ENCODE measurements at places on chromosomes 2 and 18.

- no peak for DNase-seq
Measured at GRCh38 chr2:144519597-144519933, 354 bp downstream of the ZEB2 start.

GRCh38 chr2:100539221-100539620, 23.6 kb upstream of the PDCL3 start:
- no peak for DNase-seq

GRCh38 chr2:5618271-5618670, 73.9 kb upstream of the SOX11 start:
- DNase-seq: no peak

- no peak for DNase-seq
Measured at GRCh38 chr2:14388724-14389123, 243.8 kb upstream of the LRATD1 start.

DNA sequence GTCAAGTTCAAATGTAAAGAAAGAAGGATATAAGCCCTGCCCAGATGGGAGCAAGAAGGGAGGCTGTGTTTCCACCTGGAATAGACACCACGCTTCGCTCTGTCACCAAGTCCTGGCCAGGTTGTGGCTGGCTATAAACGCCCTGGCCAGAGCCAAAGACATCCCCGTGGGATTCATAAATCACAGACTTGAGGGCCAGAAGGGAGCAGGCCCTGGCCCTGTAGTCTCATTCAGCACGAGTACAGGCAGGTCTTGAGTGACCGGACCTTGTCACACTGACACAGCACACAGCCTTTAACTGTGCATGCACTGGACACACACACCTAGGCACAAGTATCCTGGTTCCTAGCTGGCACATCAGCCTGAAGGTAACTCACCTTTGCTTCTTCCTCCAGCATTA, 94.5 kb upstream of the MGAT4A start:
- no peak for DNase-seq

DNA sequence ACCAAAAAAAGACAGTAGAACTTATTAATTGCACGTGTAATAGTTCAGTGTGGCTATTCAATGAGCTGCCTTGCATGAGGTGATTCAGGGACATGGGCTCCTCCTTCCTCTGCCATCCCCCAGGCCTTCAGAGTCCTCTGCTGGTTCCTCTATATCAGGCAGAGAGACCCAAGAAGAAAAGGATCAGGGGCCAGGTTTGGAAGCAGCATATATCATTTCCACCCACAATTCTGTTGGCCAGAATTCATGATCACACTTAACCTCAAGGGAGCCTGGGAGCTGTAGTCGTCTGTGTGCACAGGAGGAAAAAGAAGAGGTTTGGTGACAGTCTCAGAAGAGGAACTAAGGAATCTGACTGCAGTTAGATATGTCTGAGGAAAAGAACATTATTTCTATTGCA, 114.0 kb upstream of the GLS start:
- DNase-seq: no peak

DNA sequence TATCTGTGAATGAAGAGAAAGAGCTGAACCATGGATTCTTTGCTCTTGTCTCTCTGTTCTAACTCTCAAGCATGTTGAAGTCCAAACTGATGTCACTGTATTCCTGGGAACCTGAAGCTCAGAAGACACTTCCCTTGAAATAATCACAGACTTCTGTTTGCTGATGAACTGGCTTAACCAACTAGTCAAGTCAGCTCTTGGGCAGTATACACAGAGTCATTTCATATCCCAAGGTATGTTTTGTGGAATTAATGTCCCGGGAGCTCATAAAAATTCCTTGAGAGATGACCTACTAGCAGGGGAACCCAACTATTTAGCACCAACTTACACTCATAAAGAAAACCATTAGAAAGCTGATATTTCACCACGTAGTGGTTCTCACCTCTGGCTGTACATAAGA, 156.6 kb downstream of the NR4A2 start:
- no peak for DNase-seq

DNA sequence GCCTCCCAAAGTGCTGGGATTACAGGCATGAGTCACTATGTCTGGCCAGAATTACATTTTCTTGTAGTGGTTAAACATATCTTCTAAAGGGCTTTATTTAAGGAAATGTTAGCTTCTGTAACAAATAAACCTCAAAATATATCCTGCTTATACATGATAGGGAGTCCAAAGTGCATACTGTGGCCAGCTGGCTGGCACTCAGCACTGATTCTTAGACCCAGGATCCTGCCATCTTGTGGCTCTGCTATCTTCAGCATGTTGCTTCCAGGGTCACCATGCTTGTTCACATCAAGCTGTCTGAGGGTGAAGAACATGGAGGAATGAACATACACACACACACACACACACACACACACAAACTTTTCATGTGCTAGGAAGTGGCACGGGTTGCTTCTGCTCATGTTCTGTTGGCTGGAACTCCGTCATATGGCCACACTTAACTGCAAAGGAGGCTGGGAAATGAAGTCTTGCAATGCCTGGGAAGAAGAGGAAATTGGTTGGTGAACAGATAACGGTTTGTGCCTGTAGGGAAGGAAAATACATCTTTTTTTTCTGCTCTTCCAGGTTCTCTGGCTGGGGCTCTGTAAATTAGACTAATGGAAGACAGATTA, 40.0 kb downstream of the NPPC start:
- DNase-seq: no peak

DNA sequence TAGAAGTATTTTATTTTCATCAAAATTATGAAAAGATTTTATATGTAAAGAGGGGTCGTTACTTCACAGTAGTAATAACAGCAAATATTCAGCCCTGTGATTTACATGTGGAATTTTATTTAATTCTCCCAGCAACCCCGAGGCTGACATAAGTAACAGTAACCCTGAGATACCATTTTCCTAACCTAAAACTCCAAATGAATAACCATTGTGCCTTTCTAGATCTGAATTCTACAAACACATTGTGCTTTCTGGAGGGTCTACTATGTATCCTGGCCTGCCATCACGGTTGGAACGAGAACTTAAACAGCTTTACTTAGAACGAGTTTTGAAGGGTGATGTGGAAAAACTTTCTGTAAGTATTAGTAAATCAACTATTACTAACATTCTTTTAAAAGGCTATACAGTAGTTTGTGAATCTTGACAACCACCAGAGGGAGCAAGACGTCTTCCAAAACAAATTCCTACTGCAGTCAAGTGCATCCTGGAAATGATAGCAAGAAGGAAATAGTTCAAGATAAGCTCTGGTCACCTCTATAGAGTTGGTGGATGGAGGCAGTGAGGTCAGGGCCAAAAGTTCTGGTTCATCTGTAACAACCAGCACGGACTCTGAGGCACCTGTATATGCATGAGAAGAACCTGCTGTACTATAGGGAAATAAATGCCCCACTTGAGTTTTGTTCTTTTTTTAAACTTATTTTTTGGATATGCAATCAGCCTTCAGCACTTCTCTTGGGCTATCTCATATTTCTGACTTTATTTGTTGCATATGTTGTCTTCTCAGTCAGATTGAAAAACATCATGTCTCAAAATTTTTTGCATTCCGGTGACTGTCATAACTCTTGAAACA, 37.4 kb downstream of the ACTR2 start:
- DNase-seq: no peak

GRCh38 chr2:177689623-177690022, 297.1 kb downstream of the AGPS start:
- DNase-seq: no peak

DNA sequence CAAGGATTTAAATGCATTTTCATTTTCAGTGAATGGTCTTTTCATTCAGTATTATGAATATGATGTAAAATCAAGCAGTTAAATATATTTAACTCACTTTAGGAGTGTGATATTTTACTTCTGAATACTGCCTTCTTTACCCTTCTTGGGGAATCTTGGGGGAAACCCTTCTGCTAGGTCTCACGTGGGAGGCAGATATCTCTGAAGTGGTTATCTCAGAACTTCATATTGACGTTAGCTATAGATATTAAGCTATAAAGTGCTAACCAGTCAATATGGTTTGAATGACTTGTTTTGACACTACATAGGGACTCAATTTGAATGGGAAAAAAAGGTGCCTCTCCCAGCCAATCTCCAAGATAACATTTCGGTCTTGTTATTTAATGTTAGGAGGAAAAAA, 9.8 kb downstream of the REL start:
- no peak for DNase-seq

GRCh38 chr2:115084446-115084845, 642.0 kb downstream of the DPP10 start:
- no peak for DNase-seq

DNA sequence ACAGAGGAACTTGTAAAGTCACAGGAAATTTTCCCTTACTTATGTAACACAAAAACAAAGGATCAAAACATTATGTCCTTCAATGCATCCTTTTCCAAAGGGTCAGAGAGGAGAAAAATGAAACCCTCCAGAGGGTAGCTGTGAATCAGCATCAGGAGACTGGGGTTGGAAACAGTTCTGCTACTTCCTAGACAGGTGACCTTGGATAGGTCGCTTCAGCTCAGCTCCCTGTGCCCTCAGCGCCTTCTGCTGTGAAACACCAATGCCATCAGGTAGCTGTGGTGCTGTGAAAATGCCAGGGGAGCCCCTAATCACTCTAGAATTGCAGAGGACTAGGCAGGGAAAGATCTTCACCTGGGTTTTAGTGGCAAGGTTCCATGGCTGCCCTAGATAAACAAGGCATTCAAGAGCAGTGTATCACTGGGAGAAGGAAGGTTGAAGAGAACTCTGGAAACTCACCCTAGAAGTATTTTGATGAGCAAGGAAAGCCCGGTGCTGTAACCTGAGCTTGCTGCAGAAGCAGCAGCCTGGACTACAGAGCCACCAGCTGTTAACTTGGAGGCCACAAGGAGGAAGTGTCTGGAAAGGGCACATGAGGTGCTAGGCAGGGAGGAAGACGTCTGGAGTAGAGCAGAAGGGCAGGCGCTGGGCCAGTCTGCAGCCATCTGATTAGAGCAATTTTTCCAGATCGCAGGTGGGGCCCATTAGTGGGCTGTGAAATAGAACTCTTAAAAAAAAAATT, 100.7 kb upstream of the MCFD2 start:
- DNase-seq: no peak

- no peak for DNase-seq
Measured at GRCh38 chr18:50111398-50111797, 83.5 kb downstream of the MYO5B start.

GRCh38 chr2:160445673-160446072, 47.9 kb downstream of the RBMS1 start:
- DNase-seq: no peak
